Stimulated activated naive CD4-positive, alpha-beta T cell (primary cell): ENCODE measurements at places on chromosomes 5 and 9.

- DNase-seq = no peak
Observed at GRCh38 chr9:17487467-17487866, 91.4 kb upstream of the SH3GL2 start.

DNA sequence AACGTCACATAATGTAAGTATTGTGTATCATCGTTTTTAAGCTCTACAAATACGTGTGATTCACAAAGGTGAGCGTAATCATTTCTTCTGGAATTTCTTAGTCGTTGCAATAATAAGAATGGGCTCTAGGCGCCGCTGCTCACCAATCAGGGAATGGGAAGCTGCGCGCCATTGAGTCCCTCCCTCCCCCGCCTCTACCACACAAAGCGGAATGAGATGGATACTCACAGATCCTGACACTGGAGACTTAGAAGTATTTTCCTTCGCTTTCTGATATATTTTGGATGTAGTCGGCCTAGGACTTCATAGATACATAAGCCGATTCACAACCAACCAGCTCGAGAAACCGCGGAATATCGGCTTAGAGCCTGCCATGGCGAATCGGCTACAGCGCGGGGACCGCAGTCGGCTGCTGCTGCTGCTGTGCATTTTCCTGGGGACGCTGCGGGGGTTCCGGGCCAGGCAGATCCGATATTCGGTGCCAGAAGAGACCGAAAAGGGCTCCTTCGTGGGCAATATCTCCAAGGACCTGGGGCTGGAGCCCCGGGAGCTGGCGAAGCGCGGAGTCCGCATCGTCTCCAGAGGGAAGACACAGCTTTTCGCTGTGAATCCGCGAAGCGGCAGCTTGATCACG lies at the start of gene PCDHGA11:
TSS of gene PCDHGA11 (plus strand) at position 197 of the 634 bp plus-strand sequence. CDS start at position 374, 177 bp downstream.
- no peak for DNase-seq

- no peak for DNase-seq
Observed at GRCh38 chr9:113524468-113524867, 60.9 kb downstream of the RGS3 start.

DNA sequence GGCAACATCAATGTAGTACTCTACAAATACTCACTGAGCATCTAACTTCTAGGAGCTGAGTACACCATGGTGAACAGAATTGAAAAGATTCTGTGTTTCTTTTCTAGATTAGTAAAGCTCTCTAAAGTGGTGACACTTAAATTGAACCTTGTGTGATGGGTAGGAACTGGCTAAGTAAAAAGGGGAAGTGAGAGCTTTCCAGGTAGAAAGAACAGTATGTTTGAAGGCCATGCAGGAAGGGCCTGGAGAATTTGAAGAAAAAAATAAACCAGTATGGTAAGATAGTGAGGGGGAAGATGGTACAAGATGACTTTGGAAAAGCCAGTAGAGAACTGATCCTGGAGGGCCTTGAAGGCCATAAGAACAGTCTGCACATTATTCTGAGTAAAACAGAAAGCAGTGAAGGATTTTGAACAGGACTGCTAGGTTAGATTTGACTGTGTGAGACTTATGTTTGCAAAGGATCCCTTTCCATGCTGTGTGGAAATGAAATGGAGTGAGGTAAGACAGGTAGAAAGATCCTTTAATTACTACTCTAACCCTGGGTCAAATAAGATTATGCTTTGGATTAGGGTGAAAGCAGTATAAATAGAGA lies 46.7 kb upstream of the UBQLN1 start:
- DNase-seq = no peak

- no peak for DNase-seq
Observed at GRCh38 chr9:14061936-14062585, 251.9 kb downstream of the NFIB start.

DNA sequence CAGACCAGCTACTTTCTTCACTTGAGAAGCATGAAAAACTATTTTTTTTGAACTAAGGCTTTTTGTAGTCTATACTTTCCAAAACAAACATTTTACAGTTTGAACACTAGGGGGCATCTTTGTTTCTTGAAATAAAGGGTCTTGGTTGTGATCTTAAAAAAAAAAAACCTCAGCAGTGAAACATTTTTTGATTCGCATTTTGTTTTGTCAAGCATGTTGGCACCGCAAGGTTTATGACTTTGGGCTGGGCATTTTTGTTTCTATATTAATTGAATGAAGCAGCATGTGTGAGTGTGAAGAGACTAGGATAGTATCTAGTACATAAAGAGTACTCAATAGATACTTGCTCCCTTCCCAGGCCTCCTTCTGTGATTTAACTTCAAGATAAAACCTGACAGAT lies 31.6 kb upstream of the ACOT12 start:
- DNase-seq = no peak

- DNase-seq = no peak
Observed at GRCh38 chr9:130893341-130894101, 3.1 kb downstream of the QRFP start.

DNA sequence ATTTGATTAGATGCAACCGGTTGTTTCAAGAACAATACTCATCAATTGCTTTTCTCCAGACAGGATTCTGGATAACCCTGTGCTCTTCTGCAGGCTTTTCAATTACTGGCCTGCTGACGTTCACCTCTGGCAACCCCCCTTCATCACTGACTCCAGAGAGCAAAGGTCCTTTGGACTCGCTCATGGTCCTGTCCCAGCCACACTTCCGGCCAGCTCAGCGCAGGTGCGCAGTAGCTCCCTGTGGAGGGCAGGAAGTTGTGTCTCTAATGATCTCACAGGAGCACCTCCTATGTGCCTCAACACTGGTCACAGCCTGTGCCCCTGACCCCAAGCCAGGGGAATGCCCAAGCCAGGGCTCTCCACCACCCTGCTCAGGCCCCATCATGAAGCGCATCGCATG lies 44.0 kb downstream of the OLFM1 start:
- no peak for DNase-seq

DNA sequence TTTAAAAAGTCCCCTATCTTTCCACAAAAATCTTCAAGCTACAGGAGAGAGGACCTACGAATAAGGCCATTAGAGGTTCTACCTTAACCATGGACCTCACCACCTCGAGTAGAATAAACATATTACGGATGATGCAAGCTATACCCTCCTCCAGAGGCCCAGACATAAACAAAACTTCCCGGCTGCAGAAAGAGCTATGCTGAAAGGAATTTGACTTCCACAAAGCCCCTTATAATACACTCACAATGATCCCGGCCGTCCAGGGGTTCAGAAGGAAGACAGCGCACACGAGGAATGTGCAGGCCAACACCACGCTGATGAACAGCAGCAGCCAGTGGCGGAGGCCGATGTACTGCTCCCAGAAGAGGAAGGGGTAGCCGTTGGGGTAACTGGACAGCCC lies 59.0 kb downstream of the PTCH1 start:
- DNase-seq = no peak
